ENCODE measurements at places on chromosomes 2 and 18.

DNA sequence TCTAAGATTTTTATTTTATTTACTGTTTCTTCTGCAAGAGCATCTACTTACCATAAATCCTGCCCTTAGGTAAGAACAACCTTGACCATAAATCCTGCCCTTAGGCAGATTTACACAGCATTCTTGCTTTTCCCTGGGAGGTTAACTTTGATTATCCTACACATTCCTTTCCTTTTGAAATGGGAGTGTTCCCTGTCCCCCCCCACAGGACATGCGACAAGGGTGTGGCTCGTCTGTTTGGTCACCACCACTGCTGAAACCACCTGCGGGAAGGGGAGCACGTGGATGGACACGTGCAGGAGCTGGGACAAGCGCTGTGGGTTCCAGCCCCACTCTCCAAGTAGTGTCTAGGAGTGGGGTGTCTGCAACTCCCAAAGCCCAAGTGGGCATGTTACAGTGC lies 239.3 kb upstream of the SP5 start:
- no peak for DNase-seq

- DNase-seq, result no peak
Measured at GRCh38 chr2:38828460-38828859, 47.3 kb downstream of the DHX57 start.

GRCh38 chr18:29328932-29329331 lies 1152.0 kb upstream of the CDH2 start:
- no peak for DNase-seq

DNA sequence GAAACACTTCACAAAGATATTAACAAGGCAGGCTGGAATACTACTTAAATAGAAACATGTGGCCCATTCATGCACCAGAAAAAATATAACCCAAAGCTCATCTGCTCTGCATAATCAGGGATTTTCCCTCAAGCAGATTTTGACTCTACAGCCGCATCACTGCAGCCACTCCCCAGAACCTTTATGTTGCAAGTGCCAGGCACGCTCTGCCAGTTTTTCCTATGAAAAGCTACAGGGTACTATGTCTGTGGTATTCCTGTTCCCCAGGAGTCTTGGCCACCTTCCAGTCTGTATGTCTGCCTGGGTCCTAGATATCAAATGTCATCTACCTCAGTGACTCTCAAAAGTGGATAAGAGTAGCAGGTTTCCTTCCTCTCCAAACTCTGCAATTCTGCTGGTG lies 3.8 kb downstream of the COA5 start:
- DNase-seq, result no peak

DNA sequence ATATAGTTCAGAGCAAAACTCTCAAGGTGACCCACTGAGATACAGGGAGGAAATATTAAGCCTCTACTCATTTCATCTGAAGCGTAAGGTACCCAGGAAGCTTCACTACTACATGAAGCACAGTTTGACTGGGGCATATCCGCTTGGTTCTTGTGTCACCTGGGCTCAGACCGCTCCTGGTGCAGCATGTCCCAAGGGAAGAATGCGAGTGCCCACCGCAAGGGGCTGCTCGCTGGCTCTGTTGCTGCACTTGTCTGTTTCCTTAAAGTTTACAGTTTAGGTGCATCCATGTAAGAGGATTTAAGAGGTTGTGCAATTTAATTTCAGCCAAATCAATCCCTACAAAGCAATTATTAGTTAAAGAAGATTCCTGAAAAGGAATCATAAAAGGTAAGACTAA lies 507.8 kb downstream of the FBXO15 start:
- no peak for DNase-seq
